ENCODE measurements at places on chromosomes 5 and 9.
A peak's percentile ranks its signal among the peaks of the same experiment; 100 is the strongest.

GRCh38 chr5:132205385-132206125 lies 22.1 kb downstream of the P4HA2 start:
- no peak for DNase-seq

DNA sequence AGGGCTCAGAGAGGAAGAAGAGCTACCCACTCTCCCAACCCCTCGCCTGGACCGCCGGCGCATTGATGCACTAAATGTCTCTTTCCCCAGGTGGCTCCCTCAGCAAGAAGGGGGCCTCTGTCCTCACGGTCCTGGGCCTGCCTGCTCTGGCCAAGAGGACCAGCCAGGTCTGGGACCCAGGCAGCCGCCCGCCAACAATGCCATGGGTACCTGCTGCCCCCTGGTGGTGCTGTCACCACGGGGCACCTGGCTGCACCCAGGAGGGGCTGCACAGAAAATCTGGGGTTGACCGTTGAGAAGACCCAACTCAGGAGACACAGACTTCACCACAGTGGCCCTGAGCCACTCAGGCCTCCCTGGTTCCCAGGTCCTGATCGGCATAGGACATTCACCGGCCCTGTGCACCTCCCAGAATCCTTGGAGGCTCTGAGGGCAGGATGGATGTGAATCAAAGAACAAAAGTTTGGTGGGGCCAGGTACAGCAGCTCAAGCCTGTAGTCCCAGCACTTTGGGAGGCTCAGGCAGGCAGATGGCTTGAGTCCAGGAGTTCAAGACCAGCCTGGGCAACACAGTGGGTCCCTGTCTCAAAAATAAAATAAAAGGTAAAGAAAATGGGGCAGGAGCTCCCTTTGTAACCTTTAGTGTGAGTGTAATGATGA lies 2.4 kb upstream of the VAV2 start:
- DNase-seq: peak; percentile 50

GRCh38 chr5:31731016-31731415 lies 92.1 kb downstream of the PDZD2 start:
- no peak for DNase-seq

DNA sequence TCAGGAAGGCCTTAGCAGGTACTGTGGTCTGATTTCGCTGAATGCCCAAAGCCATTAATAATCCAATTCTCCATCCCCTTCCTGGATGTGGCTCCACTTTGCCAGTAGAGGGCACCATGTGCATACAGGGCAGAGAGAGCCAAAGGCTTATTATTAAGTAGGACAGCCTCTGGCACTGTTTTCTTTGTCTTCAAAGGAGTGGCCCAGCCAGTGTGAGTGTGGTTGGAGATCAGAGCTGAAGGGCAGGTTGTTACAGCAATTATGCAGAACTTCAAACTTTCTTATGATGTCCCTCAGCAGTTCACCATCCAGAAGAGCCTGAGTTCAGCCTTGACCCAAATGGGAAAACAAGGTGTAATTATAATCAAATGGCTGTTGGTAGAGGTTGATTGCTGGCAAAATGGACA lies 38.6 kb upstream of the CEMIP2 start:
- peak; percentile 64 for DNase-seq

DNA sequence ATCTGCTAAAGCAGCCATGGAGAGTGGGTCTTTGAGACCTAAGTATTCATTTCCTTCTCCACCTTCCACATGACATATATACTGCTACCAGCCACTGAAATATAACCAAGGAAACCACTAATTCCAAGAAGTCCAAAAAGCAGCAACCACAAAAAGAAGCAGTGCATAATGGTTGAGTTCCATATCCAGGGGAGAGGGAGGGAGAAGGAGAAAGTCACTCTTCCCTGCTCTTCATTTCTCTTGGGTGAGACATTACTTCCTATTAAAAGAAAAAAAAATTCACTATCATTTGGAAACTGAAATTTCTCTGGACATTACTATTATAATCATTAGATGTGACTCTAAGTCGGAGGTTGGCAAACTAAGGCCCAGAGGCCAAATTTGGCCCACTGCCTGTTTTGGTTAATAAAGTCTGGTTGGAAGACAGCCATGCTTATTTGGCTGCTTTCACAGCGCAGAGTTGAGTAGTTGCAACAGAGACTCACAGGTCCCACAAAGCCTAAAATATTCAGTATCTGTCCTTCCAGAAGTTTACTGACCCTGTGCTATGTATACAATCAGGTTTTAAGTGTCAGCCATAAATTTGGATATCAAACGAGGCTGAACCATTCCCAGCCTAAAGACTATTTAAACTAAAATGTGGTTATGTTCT lies 168.6 kb downstream of the MPDZ start:
- DNase-seq: no peak

DNA sequence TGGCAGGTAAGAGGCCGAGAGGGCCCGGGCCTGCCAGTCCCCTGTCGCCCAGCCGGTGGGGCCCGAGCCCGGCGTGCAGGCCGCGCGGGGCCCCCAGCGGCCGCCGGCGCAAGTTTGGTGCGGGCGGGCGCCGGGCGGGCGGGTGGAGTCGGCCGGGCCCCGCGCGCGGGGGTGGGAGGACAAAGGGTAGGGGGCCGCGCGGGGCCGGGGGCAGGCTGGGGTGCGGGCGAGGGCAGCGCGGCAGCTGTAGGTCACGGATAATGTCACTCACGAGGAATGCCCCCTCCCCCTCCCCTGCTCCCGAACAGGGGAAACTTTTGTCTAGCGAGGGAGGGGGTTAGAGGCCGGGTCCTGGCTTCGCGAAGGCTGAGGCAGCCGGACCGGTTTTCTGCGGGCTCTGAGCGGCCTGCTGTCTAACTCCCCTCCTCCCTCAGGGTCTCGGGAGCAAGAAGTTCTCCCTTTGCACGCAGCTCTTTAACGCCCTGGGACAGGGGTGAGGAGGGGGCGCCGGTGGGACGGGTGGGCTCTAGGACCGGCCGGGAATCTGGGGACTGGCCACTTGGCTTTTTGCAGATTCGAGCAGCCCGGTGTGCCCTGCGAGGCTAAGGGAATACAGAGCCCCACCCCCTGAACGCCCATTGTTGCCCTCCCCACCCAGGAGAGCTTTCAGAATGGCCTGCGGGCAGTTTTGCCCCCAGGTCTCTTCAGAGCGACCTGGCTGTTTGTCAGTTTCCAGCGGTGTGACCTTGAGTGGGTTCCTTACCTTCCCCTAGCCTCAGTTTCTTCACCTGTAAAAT lies 21.3 kb upstream of the NDST1 start:
- peak; percentile 68 for DNase-seq

- DNase-seq: no peak
Measured at GRCh38 chr5:179224741-179225140, 120.5 kb downstream of the ADAMTS2 start.

DNA sequence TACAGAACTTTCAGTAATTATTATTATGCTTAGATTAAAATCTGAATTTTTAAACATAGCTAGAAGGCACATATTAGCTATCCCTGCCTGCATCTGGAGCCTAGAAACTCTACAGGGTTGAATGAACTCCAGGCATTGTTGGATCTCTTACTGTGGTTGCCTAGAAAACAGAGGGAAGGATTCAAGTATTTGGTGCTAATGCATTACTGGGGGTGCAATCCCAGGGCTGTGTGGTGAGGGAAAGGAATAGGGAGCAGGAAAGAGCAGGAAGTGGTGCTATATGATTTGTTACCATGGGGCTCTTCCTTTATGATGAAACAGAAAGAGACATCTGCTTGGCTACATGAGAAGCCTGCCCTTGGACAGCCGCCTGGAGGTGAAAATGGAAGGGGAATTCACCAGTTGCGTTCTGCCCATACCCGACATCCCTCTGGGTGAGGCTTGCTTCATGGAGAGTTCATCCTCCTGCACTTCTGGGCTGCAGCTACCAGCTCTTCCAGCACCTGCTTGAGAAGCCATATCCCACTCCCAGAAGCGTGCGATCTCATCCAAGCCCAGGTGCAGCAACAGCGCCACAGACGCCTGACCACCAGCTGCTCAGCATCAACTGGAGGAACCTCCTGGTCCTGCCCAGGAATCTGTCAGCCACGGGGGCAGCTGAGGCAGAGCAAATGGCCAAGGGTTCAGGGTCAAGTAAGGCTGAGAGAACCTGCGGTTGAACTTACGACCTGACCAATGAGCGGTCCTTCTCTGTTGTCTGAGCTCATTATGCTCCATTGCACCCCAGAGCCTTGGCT lies 362.8 kb downstream of the SEMA5A start:
- no peak for DNase-seq

- DNase-seq: no peak
Measured at GRCh38 chr5:159682623-159683022, 233.7 kb upstream of the ADRA1B start.

DNA sequence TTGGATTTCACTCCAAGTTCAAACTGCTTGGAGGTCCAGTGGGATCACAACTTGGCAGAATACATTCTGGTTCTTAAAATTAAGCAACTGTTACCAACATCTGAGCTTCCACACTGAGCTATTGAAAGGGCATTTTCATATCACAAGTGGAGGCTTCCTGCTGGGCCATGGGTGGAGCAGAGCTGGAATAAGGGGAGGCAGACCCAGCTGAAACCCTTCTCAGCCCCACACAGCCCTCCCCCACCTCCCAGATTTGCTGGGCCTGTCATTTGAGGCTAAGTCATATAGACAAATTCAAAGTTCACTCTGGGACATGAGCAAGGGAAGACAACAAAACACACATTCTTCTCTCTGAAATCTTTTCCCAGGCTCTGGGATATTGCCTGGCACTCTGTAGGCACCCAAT lies 79.9 kb downstream of the ACTL7B start:
- DNase-seq: no peak

DNA sequence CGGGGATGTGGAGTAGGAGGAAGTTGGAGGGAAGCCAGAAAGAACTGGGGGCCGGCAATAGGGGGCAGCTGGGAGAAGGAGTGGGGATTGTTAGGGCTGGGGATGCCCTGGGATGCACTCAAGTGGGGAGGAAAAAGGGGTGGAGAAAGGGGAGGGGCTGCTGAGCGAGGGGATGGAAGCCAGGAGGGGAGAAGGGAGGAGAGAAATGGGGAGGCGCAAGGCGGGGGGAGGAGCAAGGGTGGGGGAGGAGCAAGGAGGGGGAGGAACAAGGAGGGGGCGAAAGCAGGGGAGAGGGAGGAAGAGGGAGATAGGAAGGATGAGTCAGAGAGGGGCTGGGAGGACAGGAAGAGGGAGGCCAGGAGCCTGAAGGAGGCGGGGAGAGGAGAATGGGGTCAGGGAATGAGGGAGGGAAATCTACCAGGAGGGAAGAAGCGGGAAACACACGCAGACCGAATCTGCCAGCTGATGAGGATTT lies 1.6 kb downstream of the IRX4 start:
- peak; percentile 75 for DNase-seq

- DNase-seq: no peak
Measured at GRCh38 chr9:134053941-134054761, 13.7 kb downstream of the BRD3 start.

DNA sequence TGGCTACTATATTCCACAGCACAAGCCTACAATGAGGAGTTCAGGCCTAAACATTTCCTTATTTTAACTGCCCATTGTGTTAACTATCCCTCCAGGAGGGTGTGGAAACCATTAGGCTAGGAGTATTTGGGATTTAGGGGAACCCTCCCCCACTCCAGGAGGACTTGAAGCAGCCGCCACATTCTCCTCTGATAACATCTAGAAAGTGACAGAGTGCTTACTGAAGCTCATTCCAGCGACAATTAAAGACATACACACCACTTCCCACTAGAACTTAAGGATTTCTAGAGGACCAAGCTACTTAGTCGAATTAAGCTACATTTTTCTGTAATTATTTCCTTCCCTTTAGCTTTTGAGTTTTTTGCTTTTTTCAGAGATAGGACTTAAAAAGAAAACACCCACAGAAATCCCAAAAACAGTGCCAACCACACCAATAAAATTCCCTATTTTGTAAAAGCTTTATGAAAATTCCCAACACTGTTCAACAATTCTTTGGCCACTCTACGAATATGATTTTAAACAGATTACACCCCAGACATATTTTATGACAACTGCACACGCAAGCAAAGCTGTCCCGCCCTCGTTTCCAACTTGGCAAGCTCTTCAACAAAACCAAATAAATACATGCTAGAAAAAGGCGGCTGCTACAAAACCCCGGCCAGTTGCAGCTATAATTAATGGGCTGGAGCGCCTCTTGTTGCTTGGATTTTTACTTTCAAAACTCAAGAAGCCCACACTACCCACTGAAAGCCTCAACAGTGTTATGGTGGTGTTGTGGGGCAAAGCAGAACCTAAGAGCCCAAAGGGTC lies 4.5 kb downstream of the ROR2 start:
- DNase-seq: no peak

GRCh38 chr5:157677931-157678330 lies 6.6 kb downstream of the C5orf52 start:
- DNase-seq: no peak

GRCh38 chr5:124341066-124341858 lies 405.2 kb downstream of the ZNF608 start:
- DNase-seq: no peak

- DNase-seq: no peak
Measured at GRCh38 chr5:169333518-169333917, 32.6 kb upstream of the SLIT3 start.

DNA sequence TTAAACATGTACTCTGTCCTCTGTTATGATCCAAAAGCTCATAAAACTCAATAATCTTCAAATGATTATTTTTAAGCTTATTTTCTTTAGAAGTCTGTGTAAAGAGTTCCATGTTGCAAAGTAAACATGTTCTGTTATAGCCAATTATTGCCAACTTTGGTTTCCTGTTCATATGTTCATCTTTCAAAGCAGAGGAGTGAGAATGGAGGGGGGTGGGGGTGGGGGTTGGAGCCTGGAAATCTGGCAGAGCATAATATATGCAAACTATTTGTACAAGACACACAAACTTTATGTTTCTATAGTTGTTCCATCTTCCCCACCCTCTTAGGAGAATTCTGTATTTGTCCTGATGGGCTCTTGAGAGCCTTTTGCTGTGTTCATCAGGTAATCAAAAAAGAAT lies 135.0 kb downstream of the STARD4 start:
- DNase-seq: no peak

- DNase-seq: no peak
Measured at GRCh38 chr5:156654444-156654843, 195.7 kb upstream of the PPP1R2B start.

DNA sequence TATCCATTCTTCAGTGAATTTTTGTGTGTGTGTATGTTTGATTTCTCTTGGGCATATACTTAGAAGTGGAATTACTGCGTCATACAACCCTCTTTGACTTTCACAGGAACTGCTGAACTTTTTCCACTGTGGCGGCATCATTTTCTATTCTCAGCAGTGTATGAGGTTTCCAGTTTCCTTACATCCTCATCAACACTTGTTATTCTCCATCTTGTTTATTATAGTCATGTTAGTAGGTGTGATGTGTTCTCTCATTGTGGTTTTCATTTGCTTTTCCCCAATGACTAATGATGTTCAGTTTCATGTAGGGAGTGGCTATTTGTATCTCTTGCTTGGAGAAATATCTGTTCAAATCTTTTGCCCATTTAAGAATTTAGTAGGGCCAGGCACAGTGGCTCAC lies 2.6 kb downstream of the ZNF79 start:
- DNase-seq: peak; percentile 37
